ENCODE measurements at places on chromosomes 2 and 18. TPM values are rescaled to one million over a fixed set of nuclear protein-coding genes. Genes with fewer than 3 reads are reported as not detected.

DNA sequence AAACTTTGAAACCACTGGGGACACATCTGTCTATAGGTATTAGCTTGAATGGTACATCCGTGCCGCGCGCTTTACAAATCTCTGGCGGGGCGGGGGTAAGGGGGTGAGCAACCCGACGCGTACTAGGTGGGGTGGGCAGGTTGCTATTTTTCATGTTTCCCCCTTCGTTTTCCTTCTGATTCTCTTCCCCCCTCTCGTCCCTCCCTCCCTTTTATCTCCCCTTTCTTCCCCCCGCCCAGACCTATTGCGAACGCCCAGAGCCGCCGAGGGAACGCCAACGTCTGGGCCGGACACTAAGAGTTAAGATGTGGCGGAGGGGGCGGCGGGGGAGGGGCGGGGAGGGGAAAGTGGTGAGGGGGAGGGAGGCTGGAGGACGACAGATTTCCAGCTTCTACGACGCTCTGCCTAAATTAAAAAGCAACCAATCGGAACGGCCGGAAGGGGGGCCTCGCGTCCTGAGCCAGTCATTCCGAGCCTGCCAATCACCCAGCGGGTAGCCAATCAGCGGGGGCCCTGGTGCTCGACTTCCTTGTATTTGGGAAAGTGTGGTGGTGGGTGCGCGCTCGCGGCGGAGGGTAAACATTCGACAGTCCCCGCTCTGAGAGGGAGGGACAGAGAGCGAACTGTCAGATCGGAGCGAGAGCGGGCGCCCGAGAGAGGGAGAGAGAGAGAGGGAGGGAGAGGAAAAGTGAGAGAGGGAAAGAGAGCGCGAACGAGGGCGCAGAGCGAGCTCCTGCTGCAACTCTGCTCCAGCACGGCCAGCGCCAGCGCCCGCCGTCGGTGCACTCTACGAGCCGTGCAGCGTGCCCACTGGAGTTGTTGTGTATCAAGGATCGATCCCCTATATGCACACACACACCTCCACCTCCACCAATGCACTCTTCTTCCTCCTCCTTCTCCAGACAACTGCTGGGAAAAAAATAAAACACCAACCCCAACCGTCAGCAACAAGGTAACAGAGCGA, at the start of gene POU3F3:
Gene POU3F3 (plus strand): TSS at position 582 of the 964 bp plus-strand sequence. CDS start 1,396 bp downstream, outside the sequence.
- DNase-seq, result no peak

- no peak for DNase-seq
Measured at GRCh38 chr2:9797681-9798556, 45.4 kb upstream of the TAF1B start.

CLEC4F gene
- not detected for polyA plus RNA-seq

DNA sequence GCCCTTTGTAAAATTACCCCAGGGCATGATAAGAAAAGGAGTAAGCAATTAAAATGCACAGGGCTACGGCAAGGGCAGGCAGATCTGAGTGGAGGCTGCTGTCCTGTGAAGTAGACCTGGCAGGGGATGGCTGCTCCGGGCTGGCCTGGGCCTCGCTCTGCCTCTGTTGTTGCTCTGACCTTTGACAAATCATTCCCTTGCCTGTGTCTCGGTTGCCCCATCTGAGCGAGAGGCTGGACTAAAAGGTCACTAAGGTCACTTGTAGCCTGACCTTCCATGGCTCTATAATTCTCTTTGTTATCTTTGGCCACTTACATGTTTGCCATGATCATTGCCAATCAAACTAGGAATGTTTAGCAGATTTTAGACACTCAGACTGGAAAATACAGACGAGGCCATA, 118.1 kb downstream of the KLHL29 start:
- no peak for DNase-seq

Data from AG04450 (cell line).